ENCODE measurements at places on chromosomes 2 and 18.
A peak's percentile ranks its signal among the peaks of the same experiment; 100 is the strongest.

DNA sequence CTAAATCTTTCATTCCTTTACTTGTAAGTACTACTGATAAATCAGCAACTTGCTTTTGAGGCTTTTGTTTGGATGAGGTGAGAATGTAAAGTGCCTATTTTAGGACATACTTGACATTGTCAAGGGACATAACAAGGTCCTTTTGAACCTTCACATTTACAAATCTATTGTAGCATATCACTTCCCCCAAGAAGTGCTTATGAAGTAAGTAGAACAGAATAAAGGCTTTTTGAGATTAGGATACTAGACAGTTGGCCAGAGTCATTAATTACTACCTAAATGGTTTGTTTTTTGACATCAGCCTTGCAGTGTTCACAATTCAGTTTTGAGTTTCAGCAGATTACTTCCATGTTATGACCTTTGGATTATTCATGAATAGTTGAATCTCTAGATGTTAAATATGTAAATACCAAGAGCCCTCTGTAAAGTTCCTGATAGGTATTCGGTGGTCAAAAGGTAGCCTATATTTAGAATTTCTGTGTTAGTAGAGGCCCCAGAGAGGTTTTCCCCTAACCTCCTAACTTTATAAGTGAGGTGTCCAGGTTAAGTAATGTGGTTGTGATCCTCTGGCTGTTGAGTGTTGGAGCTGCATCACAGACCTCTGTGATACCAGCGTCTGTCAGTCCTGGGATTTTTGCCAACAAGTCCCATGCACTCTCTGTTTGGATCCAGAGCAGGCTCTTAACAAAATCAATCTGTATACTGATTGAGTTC lies 67.2 kb downstream of the LCLAT1 start:
- DNase-seq: peak; percentile 80

- peak; percentile 89 for DNase-seq
Measured at GRCh38 chr18:51275712-51276476, 78.4 kb upstream of the MEX3C start.

GRCh38 chr2:223868005-223868404 lies 30.6 kb upstream of the AP1S3 start:
- DNase-seq: no peak

GRCh38 chr2:118593257-118593656 lies 254.2 kb downstream of the EN1 start:
- no peak for DNase-seq

- no peak for DNase-seq
Measured at GRCh38 chr2:195600778-195601177, 56.2 kb upstream of the SLC39A10 start.

- no peak for DNase-seq
Measured at GRCh38 chr18:33871363-33872025, 293.5 kb downstream of the ASXL3 start.

- no peak for DNase-seq
Measured at GRCh38 chr2:13616059-13616458, 899.3 kb downstream of the TRIB2 start.

Data from choroid plexus epithelial cell (primary cell).